ENCODE measurements at places on chromosomes 4 and X.

DNA sequence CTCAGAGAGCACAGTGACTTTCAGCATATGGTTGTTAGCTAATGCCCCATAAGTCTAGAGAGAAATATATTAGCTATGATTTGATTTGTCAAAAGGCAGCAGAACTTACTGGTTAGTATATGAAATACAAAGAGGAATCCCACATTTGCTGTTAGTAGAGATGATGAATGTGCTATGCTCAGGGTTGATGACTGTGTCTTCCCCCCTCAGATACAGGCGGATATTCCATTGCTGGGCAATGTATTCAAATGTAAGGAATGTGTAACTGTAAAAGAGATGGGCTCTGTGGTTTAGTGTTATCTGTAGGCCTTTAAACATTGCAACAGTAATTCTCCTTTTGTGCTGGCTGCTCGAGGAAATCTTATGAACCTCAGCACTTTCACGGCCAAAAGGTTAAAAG is 528.9 kb upstream of the ARX start:
- DNase-seq, result no peak

DNA sequence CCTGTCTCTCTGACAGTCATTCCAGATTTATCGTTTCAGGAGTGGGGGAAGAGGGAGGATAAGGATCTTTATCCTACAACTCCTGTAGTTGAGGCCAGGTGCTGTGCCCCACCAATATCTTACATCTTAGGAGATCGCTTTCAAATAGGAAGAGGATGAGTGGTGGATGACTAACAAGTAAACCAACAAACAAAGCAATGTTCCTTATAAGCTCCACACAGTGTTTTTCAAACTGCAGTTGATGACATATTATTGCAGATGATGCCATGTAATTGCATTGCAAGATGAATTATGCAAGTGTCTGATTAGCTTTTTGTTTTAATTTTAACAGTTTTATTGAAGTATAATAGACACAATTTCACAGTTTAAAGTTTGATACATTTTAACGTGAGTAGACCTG is 35.8 kb upstream of the TMEM164 start:
- DNase-seq, result no peak

GRCh38 chr4:132513491-132513890 is 635.6 kb upstream of the PCDH10 start:
- DNase-seq, result no peak

GRCh38 chr4:43855283-43855682 is 593.3 kb downstream of the KCTD8 start:
- no peak for DNase-seq

DNA sequence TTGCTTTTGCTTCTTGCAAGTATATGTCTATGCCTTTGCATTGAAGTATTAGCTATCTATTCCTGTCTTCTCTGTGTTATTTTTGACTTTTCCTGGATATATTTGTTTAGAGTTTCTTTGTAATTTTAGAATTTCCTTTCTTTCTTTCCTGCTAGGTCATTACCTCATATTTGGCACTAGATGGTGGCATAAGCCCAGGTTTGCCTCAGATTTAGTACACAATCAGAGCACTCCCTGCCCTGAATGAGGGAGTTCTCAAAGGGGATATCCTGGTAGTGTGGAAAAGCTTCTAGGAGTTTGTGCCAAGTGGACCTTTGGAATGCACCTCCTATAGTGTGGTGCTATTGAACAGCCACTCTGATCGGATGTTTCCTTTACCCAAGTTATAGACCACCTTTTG is 181.6 kb downstream of the UGT8 start:
- no peak for DNase-seq

- DNase-seq, result no peak
Measured at GRCh38 chr4:158043971-158044618, 128.7 kb downstream of the GASK1B start.

- no peak for DNase-seq
Measured at GRCh38 chr4:155025762-155026457, 182.5 kb upstream of the NPY2R start.

DNA sequence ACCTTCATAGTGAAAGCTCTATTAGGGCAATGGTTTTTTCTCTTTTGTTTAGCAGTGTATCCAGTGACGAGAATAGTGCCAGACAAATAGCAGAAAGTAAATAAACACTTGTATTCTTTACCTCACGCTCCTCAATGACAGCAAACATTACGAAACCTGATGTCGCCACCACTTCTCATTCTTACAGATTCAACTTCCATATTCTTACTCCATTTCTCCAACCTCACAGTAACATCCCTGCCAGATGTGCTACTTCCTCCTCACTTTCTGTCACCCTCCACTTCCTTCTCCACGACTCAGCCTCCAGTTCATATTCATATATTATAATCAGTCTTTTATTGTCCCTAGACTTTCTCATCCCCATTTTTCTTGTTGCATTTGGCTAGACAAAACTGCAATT is 1956.2 kb upstream of the AGA start:
- no peak for DNase-seq

- DNase-seq, result no peak
Measured at GRCh38 chrX:130497531-130497930, 95.7 kb downstream of the RBMX2 start.

DNA sequence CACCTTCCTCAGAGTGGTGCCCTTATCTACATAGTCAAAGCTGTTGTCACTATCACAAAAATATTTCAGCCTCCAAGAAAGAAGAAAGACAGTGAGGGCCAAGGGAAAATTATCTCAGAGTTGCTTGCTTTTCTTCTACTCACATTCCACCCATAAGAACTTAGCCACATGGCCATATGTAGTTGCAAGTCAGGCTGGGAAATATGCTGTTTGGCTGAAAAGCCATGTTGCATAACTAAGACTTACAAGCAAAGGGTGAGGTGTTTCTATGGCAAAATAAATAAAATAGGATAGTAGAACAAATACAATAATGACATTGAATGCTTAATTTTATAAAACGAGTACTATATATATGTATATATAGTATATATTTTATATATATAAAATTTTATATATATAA is 365.9 kb upstream of the PABPC4L start:
- no peak for DNase-seq

DNA sequence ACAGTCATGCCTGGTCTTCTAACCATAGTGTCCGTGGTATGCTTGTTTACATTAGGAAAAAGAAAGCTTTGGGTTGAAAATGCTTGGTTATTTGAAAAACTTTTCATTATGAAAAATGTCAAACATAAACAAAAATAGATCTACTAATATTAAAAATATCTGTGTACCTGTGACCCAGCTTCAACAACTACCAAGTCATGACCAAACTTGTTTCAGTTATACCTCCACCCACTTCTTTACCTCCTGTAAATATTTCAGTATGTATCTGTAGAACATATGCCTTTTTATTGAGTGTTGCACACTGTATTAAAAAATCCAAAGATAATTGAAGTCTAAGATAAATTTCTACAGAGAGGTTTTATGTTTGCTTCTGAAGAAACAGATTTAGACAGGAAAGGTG is 153.7 kb upstream of the GYPA start:
- DNase-seq, result no peak

- DNase-seq, result no peak
Measured at GRCh38 chr4:105634402-105635080, 73.9 kb downstream of the INTS12 start.

GRCh38 chrX:111445485-111445884 is 33.5 kb upstream of the DCX start:
- no peak for DNase-seq

- DNase-seq, result no peak
Measured at GRCh38 chr4:101853028-101853427, 62.5 kb downstream of the BANK1 start.

- no peak for DNase-seq
Measured at GRCh38 chr4:149116806-149117205, 674.6 kb upstream of the NR3C2 start.

GRCh38 chr4:8836664-8837171 is 34.9 kb downstream of the HMX1 start:
- DNase-seq, result no peak

DNA sequence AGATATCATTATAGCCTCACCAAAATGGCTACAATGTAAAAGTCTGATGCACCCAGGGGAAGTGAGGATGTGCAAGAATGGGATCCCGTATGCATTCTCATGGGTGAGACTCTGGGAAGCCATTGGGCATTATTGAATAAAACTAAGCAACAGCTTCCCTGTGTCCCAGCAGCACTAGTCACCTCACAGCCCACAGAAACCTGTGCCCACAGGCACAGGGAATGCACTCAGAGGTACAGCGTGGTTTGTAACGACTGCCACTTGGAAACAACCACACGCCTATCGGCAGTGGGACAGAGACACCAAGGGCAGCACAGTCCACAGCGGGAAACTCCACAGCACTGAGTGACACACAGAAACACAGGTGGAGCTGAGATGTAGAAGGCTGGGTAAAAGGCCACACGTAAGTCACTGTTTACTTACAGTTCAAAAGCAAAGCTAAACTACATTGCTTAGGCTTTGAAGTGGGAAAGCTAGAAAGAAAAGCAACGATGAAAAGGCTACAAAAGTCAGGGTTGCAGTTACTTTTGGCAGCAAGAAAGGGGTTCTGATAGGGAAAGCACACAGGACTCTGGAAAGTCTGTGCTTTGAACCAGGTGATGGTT is 69.2 kb downstream of the HAUS3 start:
- DNase-seq, result no peak

Measured in stimulated activated CD4-positive, alpha-beta T cell treated with anti-CD3 and anti-CD28 coated beads, Interleukin-1b, Interleukin-23, amount 100 ng/mL, for 4 hours (primary cell).